ENCODE measurements at places on chromosomes 4 and X.

DNA sequence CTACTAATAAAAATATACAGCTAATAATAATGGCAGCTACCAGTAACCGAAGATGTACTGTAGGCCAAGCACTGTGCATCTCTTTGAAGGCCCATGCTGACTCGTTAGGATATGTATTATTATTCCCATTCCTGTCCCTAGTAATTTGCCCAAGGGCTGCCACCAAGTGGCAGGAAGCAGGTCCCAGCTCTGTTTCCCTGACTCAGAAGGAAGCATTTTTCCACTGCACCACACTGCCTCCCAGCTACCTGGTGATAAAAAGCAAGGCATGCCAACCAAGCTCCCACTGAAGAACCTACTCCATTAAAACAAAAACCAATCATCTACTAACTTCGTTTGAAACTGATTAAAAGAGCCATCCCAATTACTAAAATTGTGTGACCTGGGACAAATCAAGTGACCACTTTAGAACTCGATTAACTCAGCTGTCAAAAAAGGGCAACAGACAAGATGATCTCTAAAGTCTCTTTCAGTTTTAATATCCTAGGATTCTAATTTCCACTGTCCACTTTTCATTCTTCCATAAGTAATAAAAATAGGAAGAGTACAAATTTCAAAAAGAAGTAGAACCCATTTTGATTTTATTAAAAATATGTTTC lies 24.3 kb upstream of the PGM2 start:
- no peak for DNase-seq

- no peak for DNase-seq
These were observed 15.0 kb upstream of the REST start for GRCh38 chr4:56892691-56893090.

GRCh38 chr4:16757080-16757521 lies 141.3 kb downstream of the LDB2 start:
- DNase-seq = no peak

DNA sequence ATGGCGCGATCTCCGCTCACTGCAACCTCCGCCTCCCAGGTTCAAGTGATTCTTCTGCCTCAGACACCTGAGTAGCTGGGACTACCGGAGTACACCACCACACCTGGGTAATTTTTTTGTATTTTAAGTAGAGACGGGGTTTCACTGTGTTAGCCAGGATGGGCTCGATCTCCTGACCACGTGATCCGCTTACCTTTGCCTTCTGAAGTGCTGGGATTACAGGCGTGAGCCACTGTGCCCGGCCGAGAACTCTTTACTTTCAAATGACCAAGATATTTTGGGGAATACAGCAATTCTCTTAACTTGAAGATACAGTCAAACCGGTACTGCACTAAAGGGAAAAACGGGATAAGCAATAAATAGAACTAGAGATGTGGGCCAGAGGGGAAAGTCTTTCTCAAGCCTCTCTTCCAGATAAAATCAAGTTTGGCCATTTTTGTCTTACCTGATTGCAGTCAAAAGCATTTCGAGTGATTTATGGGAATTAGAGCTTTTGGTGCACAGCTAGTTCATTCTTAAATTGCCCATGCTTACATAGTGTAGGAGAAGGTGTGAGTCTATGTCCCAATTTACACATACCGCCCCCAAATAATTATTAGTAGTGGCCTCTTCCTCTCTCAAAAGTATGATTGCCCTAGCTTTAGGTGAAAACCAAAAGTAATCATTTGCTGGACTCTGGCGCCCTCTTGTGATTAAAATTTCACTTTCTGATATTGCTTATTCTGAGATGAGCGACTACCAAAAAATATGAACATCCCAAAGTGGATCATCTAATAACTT lies 53.2 kb upstream of the ABCG2 start:
- no peak for DNase-seq

- DNase-seq = no peak
These were observed 41.0 kb upstream of the DMD start for GRCh38 chrX:33252306-33252825.

DNA sequence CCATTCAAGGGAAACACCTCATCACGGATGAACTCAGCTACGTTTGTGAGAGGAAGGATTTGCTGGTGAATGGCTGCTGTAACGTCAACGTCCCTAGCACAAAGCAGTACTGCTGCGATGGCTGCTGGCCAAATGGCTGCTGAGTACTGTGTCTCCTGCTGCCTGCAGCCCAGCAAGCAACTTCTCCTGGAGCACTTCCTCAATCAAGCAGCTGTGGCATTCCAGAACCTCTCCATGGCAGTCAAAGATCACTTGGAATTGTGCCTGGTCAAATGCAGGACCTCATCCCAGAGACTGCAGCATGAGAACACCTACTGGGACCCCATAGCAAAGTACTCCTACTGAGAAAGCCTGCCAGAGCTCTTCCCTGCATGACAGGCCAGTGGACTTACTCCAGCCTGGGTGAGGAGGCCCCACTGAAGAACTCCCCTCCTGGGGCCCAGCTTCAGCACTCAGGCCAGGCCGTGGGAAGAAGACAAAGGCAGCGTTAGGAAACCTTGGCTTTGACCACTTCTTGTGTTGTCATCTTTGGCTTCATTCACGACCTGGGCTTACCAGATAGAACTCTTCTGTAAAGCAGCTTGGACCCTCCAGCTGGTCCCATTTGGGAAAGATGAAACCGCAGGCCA lies 244.3 kb downstream of the RBMX2 start:
- no peak for DNase-seq

DNA sequence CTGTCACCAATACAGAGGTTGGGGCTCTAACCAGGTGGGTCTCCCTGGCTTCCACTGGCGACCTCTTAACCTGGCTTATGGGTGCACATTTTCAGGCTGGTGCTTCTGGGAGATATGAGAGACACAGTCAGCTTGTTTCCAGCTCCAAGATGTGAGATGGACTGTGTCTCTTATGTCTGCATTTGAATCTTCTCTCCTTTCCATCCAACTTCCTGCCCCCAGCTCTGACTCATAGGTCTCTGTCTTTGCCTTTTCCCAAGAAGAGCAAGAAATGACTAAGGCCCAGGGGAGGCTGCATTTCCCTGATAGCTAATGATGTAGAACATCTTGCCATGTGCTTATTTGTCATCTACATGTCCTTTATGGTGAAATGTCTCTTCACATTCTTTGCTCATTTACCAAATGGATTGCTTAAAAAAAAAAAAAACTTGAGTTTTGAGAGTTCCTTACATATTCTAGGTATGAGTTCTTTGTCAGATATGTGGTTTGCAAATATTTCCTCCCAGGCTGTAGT lies 3.2 kb upstream of the UXT start:
- no peak for DNase-seq

DNA sequence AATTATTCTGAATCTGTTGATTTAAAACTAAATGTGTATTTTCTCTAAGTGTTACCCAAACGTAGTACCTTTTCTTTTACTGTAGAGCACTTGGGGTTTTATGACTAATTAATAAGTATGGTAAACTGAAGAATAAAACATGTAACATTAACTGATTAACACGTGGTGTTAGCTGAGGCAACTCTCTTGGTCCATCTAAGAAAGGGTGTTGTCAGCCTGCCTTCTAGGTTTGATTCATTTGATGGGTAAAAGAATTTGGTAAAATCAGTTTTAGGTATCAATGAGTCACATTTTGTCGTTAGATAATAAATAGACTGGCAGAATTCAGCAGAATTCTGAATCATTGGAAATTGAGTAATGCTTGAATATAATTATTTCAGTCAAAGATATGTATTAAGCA lies 99.7 kb downstream of the AFF1 start:
- no peak for DNase-seq

- DNase-seq = no peak
These were observed 20.1 kb upstream of the FGFR3 start for GRCh38 chr4:1772853-1773538.

DNA sequence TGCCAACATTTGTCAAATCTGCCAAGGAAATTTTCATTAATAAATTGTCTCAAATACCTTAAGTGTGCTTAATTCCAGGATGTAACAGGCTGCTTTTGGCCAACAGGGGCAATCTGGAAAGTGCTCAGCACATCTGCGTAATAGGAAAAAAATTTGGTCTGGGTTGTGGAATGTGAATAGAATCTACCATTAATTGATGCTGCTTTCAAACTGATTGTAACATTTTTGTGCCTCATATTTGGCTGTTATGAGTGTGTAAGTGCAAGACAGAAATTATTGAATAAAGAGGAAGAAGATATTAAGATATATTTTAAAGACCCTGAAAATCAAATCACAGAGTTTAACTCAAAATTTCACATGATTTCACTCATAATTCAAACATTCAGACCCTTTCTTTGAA lies 41.1 kb downstream of the REELD1 start:
- no peak for DNase-seq

DNA sequence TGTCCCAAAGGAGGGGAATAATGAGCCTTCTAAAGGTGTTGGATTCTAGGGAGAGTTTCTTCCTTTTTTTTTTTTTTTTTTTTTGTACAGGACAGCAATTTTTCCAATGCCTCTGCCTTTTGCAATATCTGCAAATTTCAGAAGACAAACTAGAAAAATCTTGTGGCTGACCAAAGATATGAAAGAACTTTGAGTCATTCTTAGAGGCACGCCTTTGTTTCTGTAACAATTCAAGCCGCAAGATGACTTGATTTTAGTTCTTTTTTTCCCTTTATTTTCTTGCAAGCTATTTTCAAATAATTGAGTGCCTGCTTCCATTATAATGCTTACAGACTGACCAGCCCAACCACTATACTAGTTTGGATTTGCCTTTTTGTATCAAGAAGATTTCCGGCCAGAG lies 47.6 kb upstream of the UXT start:
- DNase-seq = no peak

- no peak for DNase-seq
These were observed 322.6 kb upstream of the MAOA start for GRCh38 chrX:43333543-43333942.

DNA sequence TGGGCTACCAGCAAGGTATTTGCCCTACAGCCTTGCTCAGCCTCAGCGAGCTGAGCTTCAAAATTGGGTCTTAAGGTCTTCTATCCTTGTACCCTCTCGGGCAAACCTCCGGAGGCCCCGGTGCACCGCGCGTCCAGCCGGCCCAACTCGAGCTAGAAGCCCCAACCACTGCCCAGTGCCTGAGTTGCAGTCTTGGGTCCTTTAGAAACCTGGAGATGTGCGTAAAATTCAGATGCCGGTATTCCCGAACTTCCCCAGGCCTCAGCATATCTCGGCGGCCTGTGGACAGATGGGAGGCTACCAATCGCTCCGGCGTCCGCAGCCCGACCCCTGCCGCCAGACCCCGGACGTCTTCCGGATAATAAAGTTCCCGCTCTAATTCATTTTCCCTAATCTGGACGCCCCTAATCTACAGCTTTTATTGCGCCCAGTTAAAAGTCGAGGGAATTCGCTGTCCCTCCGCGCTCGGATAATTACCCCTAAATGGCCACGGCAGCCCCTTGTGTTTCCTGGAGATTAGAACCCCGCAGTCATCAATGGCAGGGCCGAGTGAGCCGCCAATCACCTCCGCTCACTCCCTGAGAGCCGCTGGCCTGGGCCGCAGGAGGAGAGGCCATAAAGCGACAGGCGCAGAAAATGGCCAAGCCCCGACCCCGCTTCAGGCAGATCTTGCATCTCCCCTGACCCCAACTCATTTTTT lies 1.5 kb upstream of the MSX1 start:
- no peak for DNase-seq

- DNase-seq = no peak
These were observed 70.2 kb downstream of the CLDN22 start for GRCh38 chr4:183249854-183250253.

GRCh38 chr4:39641451-39641850 lies 2.8 kb upstream of the SMIM14 start:
- DNase-seq = no peak

- DNase-seq = no peak
These were observed 4.7 kb upstream of the LRAT start for GRCh38 chr4:154739111-154739510.

DNA sequence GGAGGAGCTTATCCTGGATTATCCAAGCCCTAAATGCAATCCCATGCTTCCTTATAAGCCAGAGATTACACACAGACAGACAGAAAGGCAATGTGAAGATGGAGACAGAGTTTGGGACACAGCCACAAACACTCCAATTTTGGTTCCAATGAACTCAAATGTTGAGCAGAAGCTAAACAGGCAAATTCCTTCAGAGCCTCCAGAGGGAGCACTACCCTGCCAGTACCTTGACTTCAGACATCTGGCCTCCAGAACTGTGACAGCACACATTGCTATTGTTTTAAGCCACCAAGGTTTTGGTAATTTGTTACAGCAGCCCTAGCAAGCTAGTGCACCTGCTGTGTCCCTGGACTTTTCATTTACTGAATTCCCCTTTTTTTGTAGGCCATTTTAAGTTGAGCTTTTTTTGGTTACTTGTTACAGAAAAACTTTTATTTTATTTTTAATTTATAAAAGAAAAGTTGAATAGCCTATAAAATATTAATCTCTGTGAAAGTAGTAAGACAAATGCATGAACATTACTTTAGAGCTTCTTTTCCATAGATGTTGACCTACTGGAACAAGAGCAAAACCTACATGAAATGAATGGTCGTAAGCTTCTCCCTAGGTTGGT lies 33.4 kb upstream of the SRD5A3 start:
- no peak for DNase-seq

GRCh38 chrX:22526339-22526738 lies 253.6 kb downstream of the CBLL2 start:
- DNase-seq = no peak

- no peak for DNase-seq
These were observed 13.6 kb upstream of the C4orf50 start for GRCh38 chr4:6031846-6032245.

- DNase-seq = no peak
These were observed at the start of gene SPOCK3 for GRCh38 chr4:167234316-167234881. TSS of gene SPOCK3 (minus strand) at chr4:167234494.

DNA sequence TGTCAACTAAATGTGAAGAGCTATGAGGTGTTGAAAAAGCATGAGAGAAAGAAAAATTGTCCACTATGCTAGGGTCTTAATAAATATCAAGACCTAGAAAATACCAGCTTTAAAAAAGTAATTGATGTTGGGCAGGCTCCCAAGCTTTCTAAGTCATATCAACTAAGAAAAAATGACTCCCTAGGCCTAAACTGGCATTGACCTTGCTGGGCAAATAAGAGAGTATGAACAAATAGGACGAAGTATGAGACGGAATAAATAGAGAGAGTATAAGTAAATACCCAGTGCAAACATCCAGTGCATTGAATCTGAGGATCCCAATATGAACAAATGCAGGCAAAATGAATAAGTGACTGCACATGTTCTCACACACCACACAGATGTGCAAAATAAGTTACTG lies 3.2 kb downstream of the KDR start:
- no peak for DNase-seq

GRCh38 chr4:163063891-163064290 lies 102.8 kb downstream of the NAF1 start:
- DNase-seq = no peak

GRCh38 chr4:74830928-74831327 lies 36.6 kb upstream of the BTC start:
- DNase-seq = no peak

- no peak for DNase-seq
These were observed 59.0 kb upstream of the TLR3 start for GRCh38 chr4:186009976-186010375.

GRCh38 chr4:96315815-96316214 lies 475.9 kb downstream of the PDHA2 start:
- no peak for DNase-seq

DNA sequence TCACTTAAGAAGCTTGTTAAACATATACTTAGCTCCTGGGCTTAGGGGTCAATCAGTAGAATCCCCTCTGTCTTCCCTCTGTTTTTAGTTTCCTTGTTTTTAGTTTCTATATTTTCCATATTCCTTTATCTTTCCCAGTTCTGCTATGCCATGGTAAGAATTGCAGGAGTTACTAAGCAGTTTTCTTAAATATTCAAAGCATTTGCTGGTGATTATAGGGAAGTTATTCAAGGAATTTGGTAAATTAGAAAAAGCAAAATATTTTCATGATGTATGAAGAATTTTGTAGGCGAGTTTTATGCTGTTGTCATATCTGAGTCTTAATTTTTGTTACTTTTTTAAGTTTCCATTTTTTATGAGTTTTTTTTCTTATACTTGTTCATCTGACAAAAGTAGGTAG lies 91.6 kb upstream of the NUDT6 start:
- no peak for DNase-seq

Measured in esophagus squamous epithelium (tissue), 5 donors.